ENCODE measurements at places on chromosomes 5 and 9.

- DNase-seq, result peak; percentile 83
Observed at GRCh38 chr5:21680196-21680595, 1172.9 kb downstream of the CDH12 start.

GRCh38 chr5:87686975-87687374 is 274.2 kb upstream of the CCNH start:
- DNase-seq, result no peak

DNA sequence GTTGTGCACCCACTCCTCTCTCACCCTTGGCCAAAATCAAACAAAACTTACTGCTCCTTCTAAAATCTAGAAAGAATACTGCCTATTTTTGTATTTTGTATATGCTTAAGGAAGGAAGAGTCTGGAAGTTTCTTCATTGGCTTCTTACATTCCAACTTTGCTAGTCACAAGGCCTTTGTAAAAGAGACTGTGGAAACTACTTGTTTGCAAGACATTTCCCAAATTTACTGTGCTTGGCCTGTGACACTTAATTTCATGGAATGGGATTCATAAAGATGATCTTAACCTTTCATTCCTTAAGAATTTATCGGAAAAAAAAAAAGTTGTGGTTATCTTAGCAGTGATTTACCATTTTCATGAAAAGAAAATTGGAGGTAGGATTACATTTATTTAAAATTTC is 208.9 kb downstream of the VPS13A start:
- DNase-seq, result peak; percentile 35

DNA sequence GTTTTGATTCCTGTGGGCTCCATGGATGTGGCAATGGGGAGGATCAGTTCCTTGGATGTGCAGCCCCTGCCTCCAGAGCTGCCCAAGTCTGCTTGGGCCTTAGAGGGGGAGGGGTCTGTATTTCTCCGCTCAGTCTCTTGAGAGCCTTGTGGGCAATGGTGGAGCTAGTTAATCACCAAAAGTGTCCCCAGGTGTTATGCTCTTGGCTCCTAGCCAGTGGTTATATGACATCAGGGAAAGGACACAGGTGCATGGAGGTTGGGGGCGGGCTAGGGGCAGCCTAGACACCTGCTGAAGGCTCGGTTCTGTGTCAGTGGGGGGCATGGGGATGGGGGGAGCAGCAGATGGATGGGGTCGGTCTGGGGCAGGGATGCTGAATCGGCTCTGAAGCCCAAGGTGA is 12.4 kb upstream of the ARAP3 start:
- DNase-seq, result no peak

DNA sequence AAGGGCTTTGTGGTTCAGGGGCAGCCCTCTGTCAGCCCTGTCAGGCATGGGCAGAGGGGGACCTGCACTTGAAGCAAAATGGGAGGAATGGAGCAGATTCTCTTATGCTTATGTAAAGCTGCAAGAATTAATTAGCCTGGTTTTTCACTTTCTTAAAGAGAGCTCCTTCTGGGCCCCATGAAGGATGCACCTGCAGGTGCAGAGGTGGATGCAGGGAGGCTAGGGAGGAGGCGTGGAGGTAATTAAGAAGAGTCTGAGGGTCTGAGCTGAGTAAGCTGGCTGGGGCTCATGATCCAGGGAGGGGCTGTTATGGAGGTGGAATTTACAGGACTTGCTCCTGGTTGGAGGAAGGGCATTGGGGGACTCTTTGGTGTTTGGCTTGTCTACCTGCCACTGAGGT is 22.0 kb downstream of the NSG2 start:
- DNase-seq, result no peak

DNA sequence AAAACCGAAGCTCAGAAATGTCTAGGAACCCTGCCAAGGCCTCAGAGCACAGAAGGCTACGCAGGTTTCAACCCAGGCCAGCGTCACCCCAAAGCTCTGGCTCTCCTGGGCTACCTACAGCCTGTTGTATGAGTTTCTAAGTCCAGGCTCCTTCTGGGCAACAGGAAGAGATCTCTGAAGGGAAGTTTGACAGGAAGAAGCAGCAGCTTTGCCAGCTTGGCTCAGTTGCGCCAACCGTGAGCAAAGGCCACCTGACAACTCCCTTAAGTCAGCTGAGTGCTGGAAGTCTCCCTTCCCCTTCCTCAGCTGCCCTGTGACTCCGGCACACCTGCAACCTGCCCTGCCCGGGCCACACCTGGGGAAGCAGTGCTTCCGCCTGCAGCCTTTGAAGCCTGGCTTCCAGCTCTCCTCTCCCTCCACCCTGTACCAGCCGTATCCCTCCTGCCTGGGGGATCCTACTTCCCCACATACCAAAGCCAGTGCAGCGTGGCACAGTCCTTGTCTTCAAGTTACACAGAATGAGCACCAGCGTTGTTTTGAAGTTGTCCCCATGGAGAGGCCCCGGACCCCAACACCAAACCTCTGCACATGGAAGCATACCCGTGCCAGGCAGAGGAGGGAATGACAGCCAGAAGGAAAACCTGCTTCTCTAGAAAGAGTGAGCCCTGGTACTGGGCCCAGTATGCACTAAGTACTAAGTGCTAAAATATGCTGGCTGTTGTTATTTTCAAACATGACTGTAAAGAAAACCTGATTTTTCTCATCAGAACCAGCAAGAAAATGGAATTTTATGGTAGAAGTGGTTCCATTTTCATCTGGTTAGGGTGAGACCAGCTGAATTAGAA is 36.5 kb downstream of the SHB start:
- DNase-seq, result no peak

- no peak for DNase-seq
Observed at GRCh38 chr5:6135977-6136376, 242.4 kb downstream of the MED10 start.

DNA sequence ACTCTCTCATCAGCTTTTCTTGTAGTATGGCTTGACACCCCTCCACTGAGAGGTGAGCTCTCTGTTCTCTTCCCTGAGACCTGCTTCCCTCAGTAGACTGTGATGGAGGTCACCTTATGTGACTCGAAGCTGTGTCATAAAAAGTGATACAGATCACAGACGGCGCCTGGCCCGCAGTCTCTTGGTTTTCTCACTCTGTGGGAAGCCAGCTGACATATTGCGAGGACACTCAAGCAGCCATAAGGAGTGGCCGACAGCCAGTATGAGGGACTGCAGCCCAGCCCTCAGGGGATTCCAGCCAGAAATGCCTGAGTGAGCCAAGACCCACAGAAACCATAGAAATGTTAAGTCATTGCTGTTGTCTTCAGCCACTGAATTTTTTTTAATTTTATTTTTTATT is 38.0 kb downstream of the GADD45G start:
- DNase-seq, result no peak

GRCh38 chr5:33526755-33527154 is 86.0 kb downstream of the TARS1 start:
- DNase-seq, result no peak

GRCh38 chr5:175853573-175854230 is 17.7 kb upstream of the CPLX2 start:
- no peak for DNase-seq

DNA sequence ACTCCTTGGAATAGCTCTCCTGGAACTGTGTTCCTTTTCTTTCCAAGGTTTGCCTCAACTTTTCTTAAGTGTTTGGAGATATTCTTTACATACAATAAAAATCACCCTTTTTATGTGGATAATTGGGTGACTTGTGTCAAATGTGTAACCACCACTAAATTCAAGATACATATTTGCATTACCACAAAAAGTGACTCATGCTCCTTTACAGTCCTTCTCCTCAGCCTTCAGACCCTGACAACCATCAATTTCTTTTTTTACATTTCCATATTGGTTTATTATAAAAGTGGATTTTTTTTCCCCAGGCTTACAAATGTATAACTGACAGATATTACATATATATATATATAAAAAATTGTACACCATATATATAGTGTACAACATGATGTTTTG is 372.0 kb upstream of the KCNN2 start:
- no peak for DNase-seq

DNA sequence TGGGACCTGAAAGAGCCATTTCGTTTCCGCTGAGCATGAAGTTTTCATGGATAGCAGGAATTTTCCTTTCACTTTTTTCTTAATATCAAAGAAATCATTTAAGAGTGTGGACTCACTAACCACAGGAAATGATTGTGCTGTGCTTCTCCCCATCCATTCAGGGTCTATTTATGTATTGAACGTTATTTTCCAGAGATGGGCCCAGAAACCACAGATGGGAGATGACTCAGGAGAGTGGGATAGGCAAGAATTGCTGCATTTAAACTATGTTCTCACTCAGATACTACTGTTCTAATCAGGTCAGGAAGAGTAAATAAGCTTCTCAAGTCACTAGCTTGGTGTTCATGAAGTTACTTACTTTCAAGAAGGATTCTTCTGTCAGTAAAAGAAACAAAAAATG is 763.8 kb downstream of the DTWD2 start:
- DNase-seq, result peak; percentile 7

DNA sequence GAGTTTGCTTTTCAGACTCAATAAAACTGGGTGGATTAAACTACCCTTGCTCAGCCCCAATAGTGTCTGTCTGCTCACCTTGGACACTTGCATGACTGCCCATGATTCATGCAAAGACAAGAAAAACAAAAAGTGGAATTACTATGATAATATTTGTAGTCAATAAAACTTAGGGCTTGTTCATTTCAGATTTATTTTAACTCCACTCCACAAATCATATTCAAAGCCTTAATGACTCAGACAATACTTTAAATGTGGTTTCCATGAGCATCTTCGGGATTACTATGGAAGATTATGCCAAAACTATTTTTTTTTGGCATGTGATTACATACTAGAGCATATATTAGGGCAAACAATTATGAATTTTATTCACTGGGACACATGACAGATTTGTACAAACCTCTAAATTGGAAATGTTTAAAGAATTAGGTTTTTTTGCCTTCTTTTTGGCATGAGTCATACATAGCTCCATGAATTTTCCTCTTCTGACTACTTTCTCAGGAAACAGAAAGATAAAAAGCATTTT is 468.9 kb downstream of the ACTL7B start:
- DNase-seq, result peak; percentile 23

- DNase-seq, result no peak
Observed at GRCh38 chr9:135262248-135262647, 174.8 kb downstream of the OLFM1 start.

DNA sequence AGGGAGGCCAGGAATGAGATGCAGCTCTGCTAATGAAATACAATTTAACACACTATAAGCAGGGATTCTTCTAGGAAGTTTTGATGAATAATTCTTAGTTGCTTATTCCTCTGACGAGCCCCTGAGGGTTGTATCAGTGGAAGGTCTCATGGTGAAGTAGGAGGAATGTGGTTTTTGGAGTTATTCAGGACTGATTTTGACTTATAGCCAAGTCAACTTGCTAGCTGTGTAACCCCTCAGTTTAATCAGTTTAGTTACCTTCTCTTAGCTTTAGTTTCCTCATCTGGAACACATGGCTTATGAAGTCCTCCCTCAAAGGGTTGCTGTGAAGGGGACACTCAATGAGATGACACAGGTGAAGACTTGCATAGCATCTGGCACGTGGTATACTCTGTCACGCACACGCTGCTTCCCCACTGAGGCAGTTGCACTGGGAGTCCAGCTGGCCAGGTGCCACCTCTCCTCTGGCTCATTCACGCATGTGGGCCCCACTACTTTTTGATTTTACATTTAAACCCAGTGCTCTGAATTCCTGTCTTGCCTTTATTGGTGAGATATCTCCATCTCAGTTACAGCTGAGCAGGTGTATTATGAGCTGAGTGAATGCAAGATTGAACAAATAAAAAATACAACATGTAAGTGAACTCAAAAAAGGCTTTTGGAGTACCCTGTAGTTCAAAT is 415.0 kb downstream of the ARHGEF28 start:
- DNase-seq, result no peak

- no peak for DNase-seq
Observed at GRCh38 chr9:119453980-119454379, 84.7 kb upstream of the BRINP1 start.

DNA sequence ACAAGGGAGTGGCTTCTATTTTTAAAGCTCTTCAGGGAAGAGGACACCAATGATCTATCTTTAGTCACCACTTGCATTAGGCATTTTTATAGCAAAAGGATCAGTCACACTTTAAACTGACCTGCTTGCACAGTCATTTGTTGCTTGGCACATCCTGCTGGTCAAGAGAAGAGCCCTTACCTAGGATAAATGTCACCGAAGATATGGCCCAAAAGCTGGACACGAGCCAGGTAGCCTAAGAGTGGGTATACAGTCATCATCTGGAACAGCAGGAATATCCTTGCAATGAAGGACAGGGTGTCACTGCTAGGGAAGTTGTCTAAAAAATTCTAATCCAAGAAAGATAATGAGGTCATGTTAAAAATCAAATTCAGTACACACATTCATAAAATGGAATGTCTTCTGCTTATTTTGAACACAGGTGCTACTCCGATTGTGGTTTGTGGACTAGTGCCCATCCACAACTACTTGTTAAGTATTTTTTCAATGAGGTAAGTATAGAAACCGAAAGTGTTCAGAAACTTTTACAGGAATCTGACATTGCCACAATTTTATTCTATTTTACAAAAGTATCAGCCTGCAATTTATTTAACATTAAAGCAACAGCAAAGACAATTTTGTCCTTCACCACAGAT is 78.4 kb downstream of the SLC38A9 start:
- DNase-seq, result peak; percentile 72

DNA sequence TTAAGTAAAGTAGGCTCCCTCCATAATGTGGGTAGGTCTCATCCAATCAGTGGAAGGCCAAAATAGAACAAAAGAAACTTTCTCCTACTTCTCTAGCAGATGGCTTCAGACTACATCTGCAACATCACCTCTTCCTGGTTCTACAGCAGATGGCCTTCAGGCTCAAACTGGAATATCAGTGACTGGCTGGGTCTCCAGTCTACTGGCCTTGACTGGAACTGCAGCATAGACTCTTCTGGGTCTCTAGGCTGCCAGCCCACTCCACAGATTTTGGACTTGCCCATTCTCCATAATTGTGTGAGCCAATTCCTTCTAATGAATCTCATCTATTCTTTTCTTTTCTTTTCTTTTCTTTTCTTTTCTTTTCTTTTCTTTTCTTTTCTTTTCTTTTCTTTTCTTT is 64.8 kb downstream of the ACER2 start:
- DNase-seq, result no peak

DNA sequence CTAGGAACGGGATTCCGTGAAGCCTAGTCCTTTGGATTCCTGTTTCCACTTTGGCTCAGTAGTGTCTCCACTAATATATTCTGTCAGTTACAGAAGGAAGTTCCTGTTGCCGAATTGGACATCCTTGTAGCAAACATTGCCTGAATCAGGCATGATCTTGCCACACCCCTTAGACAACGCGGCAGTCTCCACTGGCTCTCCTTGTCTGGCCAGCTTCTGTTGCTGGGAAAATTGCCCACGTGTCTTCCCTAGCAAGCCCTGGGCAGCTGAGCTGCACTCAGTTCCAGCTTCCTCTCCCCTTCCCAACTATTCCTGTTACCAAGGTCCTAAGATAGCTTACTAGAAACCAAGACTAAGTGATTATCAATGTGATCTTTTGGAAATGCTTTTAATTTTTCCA is 316.6 kb upstream of the RIOK2 start:
- DNase-seq, result no peak

DNA sequence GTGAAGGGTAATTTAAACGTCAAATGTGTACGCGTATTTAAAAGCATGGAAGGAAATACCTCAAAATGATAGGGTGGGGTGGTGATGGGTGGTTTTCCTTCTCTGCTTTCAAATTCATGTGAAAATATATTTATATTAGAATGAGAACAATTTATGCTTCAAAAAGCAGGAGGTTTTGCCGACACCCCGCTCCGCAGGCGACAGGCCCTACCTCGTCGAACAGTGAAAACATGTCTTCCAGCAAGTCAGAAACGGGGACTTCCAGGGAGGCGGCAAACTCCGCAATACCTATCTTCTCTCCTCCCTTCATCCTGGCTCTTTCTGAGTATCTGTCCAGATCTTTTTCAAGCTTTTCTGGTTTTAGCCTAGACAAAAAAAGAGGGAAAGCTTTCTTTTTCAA is 28.5 kb upstream of the SLC6A3 start:
- DNase-seq, result no peak
